ENCODE measurements at places on chromosomes 5 and 9. TPM values are rescaled to one million over a fixed set of nuclear protein-coding genes. Genes with fewer than 3 reads are reported as not detected.

DNA sequence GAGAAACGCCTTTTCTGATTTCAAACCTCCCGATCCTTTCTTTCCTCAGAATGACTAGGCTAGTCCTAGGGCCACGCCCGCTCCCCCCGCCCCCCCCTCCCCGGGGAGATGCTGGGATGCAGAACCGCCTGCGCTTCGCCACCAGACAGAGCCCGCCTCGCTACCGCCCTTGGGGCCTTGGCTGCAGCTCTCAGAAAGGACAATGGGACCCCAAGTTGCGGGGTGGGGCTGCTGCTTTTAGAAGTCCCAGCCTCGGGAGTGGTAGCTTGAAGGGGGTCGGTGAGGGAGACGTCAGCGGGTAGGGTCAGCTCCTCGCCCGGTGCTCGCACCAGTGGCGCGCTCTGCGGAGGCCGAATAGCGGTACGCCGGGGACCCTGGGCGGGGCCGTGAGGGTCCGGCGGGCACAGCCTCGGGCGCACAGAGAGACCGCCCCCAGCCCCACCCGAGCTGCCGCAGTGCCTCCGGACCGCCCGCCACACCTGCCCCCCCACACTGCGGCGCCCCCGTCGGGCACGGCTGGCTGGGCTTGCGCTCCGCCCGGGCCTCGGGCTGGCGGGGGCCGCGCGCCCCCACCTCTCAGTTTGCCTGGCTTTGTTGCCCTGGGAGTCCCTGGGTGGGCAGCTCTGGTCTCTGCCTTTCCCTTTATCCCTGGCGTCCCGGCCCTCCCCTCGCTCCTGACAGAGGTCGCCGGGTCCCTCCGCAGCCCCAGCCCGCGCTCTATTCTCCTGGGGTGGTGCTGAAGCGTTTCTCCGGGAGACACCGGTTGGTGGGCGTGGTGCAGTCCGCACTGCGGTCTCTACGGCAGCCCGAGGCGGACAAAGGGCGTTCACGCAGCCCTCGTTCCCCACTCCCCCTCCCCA is 1.2 kb downstream of the MAP1B start:
- peak; percentile 85 for DNase-seq

DNA sequence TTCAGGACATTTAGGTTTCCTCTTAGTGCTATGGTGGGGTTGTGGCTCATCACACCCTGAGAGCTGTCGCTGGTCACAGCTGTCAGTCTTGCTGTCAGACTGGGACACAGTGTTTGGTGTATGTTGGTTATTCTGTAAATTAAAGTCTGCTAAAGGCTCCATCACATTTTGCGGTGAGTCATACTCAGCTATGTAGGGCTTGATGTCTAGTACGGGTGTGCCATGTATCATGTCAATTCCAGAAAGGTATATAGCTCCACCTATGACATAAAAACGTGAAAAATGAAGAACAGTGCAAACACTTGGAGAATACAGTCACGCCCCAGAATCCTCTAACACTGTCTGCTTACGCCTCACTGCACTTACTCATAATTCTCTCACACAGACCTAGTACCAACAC is 11.9 kb downstream of the TRMO start:
- DNase-seq = no peak

- DNase-seq = peak; percentile 53
These were observed 291.8 kb upstream of the DAB2 start for GRCh38 chr5:39716532-39717028.

- no peak for DNase-seq
These were observed 74.7 kb upstream of the IL17B start for GRCh38 chr5:149453618-149454415.

The SPATA9 gene
- not detected for total RNA-seq

Measured in WTC11 (cell line).